ENCODE measurements at places on chromosomes 5 and 9. TPM values are rescaled to one million over a fixed set of nuclear protein-coding genes. Genes with fewer than 3 reads are reported as not detected.

The WNK2 gene
- 6.0 TPM for total RNA-seq

The ZFP62 gene
- 8.2 TPM for total RNA-seq

The GAS1 gene
- total RNA-seq: 0.09 TPM

The CAVIN4 gene
- total RNA-seq: 0.32 TPM

The GDNF gene
- 0.05 TPM for total RNA-seq

The TAS2R1 gene
- not detected for total RNA-seq

The KLF4 gene
- 35.1 TPM for total RNA-seq

The SLC23A1 gene
- total RNA-seq: 1.3 TPM

The TICAM2 gene
- total RNA-seq: 1.3 TPM

The RNF180 gene
- total RNA-seq: 0.38 TPM

The TMEM252 gene
- not detected for total RNA-seq

The GABRA6 gene
- total RNA-seq: not detected

The LRRTM2 gene
- total RNA-seq: not detected

The EGFLAM gene
- 0.39 TPM for total RNA-seq

The SIT1 gene
- total RNA-seq: not detected

The PDGFRB gene
- total RNA-seq: 0.80 TPM

The C5orf34 gene
- total RNA-seq: 3.8 TPM

The PCDHB15 gene
- total RNA-seq: 0.13 TPM

The ENTR1 gene
- 67.9 TPM for total RNA-seq

The RNF208 gene
- total RNA-seq: 1.8 TPM

The FAM81B gene
- not detected for total RNA-seq

The SPATA31E1 gene
- total RNA-seq: 0.01 TPM

The CDH6 gene
- total RNA-seq: 0.07 TPM

The OR1J2 gene
- not detected for total RNA-seq

The WDR70 gene
- total RNA-seq: 9.3 TPM

The TEX48 gene
- not detected for total RNA-seq

The TNFSF15 gene
- 0.11 TPM for total RNA-seq

The BSPRY gene
- 0.07 TPM for total RNA-seq

The TERT gene
- total RNA-seq: 2.9 TPM

The GMCL2 gene
- total RNA-seq: not detected

The TAF11L5 gene
- total RNA-seq: not detected

The MCC gene
- 0.16 TPM for total RNA-seq

The KIAA0825 gene
- 0.60 TPM for total RNA-seq

The IFNK gene
- total RNA-seq: not detected

The POU5F2 gene
- total RNA-seq: 0.02 TPM

The PBX3 gene
- total RNA-seq: 12.4 TPM

The PFN3 gene
- total RNA-seq: not detected

The UBE2QL1 gene
- 4.6 TPM for total RNA-seq

The PRLR gene
- total RNA-seq: 0.15 TPM

The FABP6 gene
- total RNA-seq: 0.68 TPM

The ANKRD18B gene
- total RNA-seq: 4.6 TPM

The SOX30 gene
- not detected for total RNA-seq
